ENCODE measurements at places on chromosomes 7 and 10.

DNA sequence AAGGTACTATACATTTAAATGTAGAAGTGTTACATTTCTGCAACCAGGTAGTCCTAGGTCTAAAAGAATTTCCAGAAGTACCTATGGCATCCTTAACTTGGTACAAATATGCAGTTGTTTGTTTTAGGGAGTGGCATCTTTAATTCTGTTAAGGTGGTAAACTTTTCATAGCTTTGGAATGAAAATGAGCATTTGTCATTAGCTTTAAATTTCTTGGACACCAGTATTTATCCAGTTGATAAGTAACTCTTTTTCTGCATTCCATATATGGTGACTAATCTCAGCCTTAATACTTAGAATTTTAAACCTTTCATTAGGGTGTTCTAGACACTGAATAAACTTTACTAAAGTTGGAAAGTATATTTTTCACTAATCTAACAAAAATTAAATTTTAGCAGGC is 10.8 kb downstream of the SLF2 start:
- no peak for DNase-seq

- no peak for DNase-seq
These were observed 389.8 kb downstream of the SH2D4B start for GRCh38 chr10:80927419-80928078.

DNA sequence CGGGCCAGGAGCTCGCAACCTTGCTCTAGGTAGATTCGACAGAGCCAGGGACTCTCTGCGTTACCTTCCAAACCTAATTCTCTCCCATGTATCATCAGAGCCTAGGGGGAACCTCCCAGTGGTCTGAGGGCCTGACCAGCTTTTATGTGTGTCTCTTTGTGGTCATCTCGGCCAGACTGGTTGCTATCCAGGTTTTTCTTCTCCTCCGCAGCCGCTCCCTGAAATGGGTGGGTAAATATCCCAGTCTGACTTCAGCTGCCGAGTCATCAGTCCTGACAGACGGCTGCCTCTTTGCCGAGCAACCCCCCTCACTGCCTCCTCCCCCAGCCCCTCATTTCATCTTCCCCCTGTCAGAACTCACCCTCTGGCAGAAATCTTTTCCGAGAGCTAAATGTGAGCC is 578.1 kb downstream of the LRMDA start:
- DNase-seq: no peak

GRCh38 chr10:7817576-7817975 is 729 bp upstream of the TAF3 start:
- DNase-seq: no peak

DNA sequence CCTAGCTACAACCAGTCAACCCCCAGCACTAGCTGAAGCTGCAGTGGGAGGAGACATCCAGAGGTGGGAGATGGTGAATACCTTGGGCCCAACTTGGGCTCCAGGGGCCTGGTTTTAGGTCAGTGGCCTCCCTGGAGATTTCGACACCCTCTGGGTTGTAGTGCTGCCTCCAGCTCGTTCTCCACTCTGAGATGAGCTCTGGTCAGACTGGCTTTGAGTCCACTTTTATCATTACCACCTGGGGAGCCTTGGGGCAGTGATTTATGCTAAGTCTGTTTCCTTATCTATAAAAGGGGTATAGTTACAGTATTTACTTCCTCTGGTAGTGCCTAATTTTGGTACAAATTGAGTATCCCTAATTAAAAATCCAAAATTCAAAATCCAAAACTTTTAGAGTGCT is 22.8 kb downstream of the PPIA start:
- DNase-seq: no peak

DNA sequence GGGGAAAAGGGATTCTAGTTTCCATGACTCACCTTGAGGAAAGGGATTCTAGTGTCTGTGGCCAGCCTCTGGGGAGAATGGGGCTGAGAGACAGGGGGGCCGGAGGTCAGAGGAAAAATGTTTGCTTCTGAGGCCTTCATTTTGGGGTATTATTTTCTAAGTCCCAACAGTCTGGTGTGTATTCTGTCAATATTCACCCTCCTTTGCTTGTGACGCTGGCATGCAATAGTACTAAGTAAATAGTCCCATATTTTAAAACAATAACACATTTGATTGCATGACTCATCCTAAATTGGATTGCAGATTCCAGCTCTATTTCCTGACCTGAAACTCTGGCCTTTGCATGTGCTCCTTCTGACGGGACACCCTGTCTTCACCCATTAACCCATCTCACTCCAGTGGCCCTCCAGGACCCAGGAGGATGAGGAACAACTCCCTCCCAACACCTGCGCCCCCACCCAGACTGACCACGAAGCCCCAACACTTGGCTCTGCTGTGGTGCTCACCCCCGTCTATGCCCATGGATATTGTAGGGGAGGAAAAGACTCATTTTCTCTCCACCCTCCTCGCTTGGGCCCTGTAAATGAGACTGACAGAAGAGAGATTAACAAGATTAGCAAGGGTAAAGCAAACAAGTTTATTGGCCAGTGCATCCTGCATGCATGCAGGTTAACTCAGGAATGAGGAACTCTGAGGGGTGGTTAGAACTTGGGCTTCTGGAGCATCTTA is 495.6 kb upstream of the KLF6 start:
- DNase-seq: no peak

GRCh38 chr7:116560021-116560970 is 35.5 kb downstream of the CAV1 start:
- DNase-seq: peak; percentile 14

Data from G401 (cell line).